ENCODE measurements at places on chromosomes 16 and 17. TPM values are rescaled to one million over a fixed set of nuclear protein-coding genes. Genes with fewer than 3 reads are reported as not detected.

- DNase-seq = no peak
- peaks cover 34% of the 10 kb centered on the region for H3K36me3 ChIP-seq
- no peak overlapping the region for H3K4me3 ChIP-seq
These were observed 647 bp downstream of the PRSS8 start for GRCh38 chr16:31134625-31135534.

DNA sequence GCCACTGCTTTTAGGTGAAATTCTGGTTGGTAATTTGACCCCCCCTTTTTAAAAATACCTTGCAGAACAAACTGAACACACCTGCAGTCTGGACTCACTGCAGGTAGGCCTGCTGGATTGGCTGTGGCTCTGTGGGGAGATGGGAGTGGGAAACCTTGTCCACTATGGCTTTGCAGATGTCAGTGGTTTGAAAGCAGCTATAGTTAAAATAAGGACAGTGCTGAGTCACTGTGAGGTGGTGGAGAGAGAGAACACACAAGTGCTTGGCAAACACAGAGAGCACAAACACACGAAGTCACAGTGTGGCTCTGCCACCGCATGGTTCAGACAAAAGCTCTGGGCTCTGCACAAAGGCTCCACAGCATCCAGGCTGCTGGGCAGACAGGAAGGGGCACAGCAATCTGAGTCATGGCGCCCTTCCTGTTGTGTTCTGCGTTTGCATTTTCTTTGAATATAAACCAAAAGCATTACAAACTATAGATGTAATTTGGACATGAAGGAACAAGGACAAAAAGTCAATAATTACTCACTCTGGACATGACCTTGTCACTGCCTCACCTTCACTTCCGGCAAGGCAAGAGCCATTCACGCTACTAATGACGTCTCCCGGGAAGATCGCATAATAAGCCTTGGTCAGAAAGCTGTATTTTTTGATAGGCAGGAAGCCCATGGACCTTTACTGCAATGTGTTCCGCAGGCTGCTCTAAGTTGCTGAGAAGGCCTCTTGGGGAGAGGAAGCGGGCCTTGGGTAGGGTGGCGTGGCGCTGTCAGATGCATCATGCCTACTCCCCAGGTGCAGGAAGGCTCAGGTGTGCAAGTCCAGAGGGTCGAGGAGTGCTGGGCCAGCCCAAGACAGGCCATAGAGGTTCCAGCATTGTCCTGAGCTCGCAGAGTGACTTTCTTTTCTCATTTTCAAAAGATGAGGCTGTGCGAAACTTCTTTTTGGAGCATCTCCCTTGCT lies 60.1 kb upstream of the MED9 start:
- H3K36me3 ChIP-seq = no peaks in the 10 kb centered on the region
- peaks cover 10% of the 10 kb centered on the region for H3K4me1 ChIP-seq
- no peak overlapping the region for H3K4me3 ChIP-seq
- H3K27ac ChIP-seq = no peak overlapping the region
- peaks cover 12% of the 10 kb centered on the region for H3K27me3 ChIP-seq
- no peak for DNase-seq

- H3K27me3 ChIP-seq = peaks cover 23% of the 10 kb centered on the region
- H3K36me3 ChIP-seq = no peaks in the 10 kb centered on the region
- no peak for DNase-seq
These were observed 23.3 kb upstream of the TAC4 start for GRCh38 chr17:49871211-49871610.

- no peaks in the 10 kb centered on the region for H3K4me1 ChIP-seq
- H3K4me3 ChIP-seq = no peak overlapping the region
These were observed 11.7 kb upstream of the ATP2C2 start for GRCh38 chr16:84356591-84357116.

DNA sequence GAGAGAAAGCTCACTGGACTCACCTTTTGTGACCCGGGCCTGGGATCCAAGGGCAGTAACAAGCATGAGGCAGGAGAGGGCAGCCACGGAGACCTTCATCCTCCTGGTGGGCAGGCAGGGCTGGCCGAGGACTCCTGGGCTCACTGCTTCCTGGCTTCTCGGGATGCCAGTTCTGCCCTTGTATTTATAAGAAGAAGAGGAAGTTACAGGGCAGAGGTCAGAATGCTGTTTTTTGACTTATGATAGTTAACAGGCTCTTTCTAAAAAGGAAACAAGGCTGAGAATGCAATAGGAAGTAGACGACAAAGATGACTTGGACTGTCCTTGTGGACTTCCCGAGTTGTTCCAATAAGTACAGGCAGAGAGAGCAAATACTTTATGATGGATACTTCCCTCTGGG lies at the start of gene CCL23:
Gene CCL23, minus strand, starts transcription at position 174 of the 400 bp plus-strand sequence. Its CDS starts 75 bp downstream, at position 99.
- no peak for DNase-seq
- peaks cover 17% of the 10 kb centered on the region for H3K4me1 ChIP-seq
- no peaks in the 10 kb centered on the region for H3K36me3 ChIP-seq
- peak within 1 kb of the TSS; percentile 11 for H3K4me3 ChIP-seq

The KRTAP4-6 gene
- not detected for total RNA-seq

The PRM2 gene
- not detected for total RNA-seq

The KRTAP2-1 gene
- total RNA-seq = not detected
